Fibroblast of the aortic adventitia (primary cell): ENCODE measurements at places on chromosomes 13 and 19.
A peak's percentile ranks its signal among the peaks of the same experiment; 100 is the strongest.

DNA sequence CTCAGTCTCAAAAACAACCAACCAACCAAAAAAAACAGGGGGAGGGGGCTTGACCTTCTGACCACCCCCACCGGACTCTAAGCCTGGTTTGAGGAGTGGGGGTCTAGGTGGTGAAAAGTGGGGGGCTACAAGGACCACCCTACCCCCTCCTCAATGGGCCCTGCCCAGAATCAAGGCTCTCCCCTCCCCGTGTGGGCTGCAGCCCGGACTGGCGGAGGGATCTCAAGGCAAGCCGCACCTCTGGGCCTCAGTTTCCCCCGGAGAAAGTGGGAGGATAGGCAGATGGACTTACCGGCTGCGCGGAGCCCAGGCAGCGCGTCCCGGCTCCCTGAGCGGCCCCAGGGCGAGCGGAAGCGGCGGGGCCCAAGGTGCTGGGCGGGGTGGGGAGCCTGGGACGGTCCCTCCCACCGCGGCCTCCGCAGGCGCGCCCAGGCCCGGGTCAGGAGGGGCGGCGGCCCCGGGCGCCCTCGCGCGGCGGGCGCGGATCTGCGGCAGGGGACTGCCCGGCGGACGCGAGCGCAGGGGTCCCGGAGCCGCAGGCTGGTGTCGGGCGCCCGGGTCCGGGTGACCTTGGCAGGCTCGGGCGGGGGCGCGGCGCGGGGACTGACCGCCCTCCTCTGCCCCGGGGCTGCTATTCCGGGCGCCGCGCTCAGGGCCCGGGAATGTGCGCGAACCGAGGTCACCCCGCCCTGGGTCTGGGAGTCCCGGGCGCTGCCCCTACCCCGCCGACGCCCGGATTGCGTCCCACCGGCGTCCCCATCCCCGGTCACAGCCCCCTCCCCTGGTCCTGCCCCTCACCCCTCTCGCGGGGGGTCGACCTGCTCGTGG, at the start of gene ADAMTSL5:
ADAMTSL5 (minus strand) TSS at position 349 of the 828 bp plus-strand sequence. CDS start 2,076 bp downstream, outside the sequence.
- DNase-seq = peak; percentile 42

- DNase-seq = no peak
Observed at GRCh38 chr19:29308977-29309590, 96.1 kb upstream of the UQCRFS1 start.

DNA sequence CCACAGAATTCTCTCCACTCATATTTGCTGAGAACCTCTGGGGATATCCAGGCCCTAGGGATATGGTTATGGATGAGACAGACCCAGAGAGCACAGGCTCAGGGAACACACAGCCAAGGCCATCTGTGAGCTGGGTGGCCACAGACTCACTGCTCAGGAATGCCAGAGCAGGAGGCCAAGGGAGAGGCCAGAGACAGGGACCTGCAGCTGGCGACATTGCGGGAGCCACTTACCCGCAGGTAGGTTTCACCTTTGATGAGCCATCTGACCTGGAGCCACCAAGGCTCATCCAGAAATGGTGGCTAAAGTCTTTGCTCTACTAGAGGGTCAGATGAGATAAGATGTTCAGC, 29.4 kb downstream of the CCNE1 start:
- DNase-seq = no peak

DNA sequence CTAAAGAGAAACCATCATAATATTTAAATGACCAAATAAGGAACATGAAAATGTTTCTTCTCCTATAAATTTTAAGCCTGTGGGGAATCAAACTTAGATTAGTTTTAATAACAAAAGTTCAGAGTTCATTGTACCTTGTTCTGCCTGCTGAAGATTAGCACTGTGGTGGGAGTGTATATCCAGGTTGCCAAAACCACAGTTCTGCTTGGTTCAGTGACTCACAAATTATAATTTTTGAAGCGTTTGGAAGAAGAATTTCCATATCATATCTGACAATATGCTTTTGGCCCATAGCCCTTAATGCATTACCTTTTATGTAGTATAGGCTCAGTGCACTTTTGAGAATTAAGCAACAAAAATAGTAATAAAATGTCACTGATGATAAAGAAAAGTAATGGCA, 545.2 kb downstream of the GPC6 start:
- peak; percentile 67 for DNase-seq

DNA sequence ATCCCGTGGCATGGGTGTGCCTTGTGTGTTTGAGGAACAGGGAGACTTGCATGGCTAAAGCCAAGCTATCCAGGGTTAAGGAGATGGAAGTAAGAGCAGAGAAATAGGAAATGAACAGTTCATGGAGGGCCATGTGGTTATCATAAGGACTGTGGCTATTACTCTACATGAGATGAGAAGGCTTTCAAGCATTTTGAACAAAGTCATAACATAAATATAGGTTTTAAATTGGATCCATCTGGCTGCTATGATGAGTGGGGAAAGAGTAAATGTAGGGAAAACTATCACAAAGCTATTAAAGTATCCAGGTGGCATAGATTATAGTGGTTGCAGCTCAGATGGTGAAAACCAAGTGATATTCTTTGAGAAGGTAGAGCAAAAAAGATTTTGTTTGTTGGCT, 184.1 kb downstream of the PCDH17 start:
- DNase-seq = no peak

DNA sequence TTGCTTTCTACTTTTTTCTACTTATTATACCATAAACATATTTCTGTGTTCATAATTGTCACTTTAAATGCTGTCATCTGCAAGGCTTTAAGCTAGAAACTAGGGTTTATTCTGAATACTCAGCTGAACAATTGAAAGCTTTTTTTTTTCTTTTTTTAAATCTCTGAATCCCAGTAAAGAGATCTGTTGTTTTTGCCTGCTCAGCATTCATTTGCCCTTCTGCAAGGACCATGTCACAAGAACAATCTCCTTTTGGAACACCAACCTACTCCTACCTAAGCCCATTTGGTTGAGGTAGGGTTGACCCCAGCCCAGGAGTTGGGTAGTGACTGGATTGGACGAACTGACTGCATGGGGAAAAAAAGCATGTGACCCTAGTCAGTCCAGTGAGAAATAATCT, 92.6 kb downstream of the MZT1 start:
- no peak for DNase-seq

GRCh38 chr19:2627319-2627829, 75.1 kb downstream of the GNG7 start:
- DNase-seq = peak; percentile 97

GRCh38 chr13:99577934-99578917, 77.0 kb downstream of the TM9SF2 start:
- DNase-seq = peak; percentile 31

- peak; percentile 64 for DNase-seq
Observed at GRCh38 chr13:40158218-40158617, 502.8 kb downstream of the COG6 start.

GRCh38 chr13:19927117-19927748, 31.3 kb upstream of the ZMYM2 start:
- DNase-seq = peak; percentile 48

GRCh38 chr13:93963266-93964145, 516.0 kb downstream of the DCT start:
- peak; percentile 45 for DNase-seq

- no peak for DNase-seq
Observed at GRCh38 chr13:64413529-64413928, 2816.6 kb downstream of the PCDH9 start.

- peak; percentile 66 for DNase-seq
Observed at GRCh38 chr19:2469102-2469914, 6.6 kb upstream of the GADD45B start.

- no peak for DNase-seq
Observed at GRCh38 chr13:39590466-39591036, 12.4 kb downstream of the LHFPL6 start.

- DNase-seq = no peak
Observed at GRCh38 chr13:32676242-32676641, 90.0 kb downstream of the PDS5B start.

GRCh38 chr13:65063753-65064152, 2166.4 kb downstream of the PCDH9 start:
- DNase-seq = peak; percentile 30

DNA sequence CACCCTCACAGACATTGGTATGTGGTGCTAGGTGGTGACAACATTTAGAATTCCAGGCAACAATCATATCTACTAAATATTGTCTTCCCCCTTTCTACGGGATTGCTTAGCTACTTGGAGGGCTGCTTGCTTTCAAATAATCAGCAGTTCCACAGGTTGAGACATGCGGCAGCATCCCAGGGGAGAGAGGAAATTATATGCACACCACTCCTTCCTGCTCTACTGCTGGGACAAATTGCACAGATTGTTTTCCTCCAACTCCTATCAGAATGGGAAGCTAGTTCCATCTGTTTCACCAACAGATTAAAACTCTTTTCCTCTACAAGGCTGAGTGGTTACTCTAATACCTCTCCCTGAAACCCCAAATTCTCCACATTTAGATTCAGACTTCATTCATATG, 275.4 kb downstream of the DNAJC15 start:
- DNase-seq = no peak

- no peak for DNase-seq
Observed at GRCh38 chr13:44695520-44695919, 119.4 kb upstream of the TSC22D1 start.

- no peak for DNase-seq
Observed at GRCh38 chr19:35509018-35509652, 4.3 kb downstream of the DMKN start.

- peak; percentile 2 for DNase-seq
Observed at GRCh38 chr13:62119739-62120700, 704.4 kb upstream of the PCDH20 start.

- DNase-seq = no peak
Observed at GRCh38 chr13:95707035-95707434, 30.1 kb downstream of the DNAJC3 start.

GRCh38 chr19:10876459-10877240, 5.3 kb downstream of the CARM1 start:
- DNase-seq = no peak

- no peak for DNase-seq
Observed at GRCh38 chr13:110653271-110653670, 37.9 kb downstream of the NAXD start.

DNA sequence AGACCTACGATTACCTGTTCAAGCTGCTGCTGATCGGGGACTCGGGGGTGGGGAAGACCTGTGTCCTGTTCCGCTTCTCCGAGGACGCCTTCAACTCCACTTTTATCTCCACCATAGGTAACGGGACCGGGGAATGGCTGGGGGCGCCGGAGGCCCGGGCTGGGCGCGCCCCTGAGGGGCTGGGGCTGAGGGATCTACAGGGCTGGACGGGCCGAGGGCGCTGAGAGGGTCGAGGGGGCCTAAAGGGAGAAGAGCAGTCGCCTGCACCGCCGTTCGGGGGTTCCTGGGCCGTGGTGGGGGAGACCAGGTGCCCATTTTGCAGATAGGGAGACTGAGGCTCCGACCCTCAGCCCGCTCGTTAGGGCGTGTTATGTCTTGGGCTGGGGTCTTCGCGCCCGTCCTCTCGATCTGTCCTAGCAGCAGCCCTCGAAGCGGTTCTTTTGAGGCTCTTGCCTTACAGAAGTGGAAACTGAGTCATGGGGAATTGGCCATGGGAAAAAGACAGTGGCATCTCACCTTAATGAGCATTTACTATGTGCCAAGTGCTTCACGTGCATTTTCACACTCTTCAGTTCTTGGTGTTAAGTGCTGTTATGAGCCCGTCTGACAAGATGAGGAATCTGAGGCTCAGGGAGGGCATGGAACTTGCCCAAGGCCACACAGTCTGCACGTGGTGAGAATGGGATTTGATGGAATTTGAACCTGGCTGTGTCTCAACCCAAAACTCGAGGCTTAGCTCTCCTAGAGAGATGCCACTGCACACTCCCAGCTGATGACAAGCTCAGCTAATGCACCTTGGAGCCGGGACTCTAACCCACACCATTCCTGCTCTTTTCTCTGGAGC, 442 bp downstream of the RAB8A start:
- DNase-seq = no peak

DNA sequence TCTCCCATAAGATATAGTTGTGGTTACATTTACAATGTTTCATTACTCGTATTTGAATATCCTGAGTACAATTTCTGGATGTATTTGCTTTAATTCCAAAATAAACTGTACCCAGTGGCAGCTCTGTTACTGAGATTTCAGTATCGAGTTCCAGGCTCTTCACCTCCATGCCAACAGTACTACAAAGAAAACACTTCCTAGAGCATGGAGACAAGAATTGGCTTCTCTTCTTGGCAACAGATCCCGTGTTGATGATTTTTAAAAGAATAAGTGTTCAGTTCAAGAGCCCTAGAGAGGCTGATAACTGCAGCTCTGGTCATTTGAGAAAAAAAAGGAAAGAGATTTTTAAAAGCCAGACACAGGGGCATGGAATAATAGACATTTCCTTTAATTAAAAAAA, 302.8 kb downstream of the EFNB2 start:
- no peak for DNase-seq

GRCh38 chr13:54232700-54233099, 1204.1 kb downstream of the OLFM4 start:
- no peak for DNase-seq

GRCh38 chr13:61029064-61029463, 386.6 kb downstream of the PCDH20 start:
- DNase-seq = no peak

DNA sequence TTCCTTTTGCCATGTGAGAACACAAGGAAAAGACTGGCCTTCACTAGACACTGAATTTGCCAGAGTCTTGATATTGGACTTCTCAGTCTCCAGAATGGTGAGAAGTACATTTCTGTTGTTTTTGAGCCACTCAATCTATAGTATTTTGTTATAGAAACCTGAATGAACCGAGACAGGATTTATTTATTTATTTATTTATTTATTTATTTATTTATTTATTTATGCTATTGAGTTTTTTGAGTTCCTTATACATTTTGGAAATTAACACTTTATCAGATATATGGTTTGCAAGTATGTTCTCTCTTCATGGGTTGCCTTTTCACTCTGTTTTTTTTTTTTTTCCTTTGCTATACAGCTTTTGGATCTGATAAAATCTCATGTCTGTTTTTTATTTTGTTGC, 319.0 kb upstream of the PCDH20 start:
- no peak for DNase-seq

- DNase-seq = no peak
Observed at GRCh38 chr13:31129419-31129818, 32.3 kb downstream of the HSPH1 start.

- DNase-seq = no peak
Observed at GRCh38 chr19:40216013-40216776, 2.0 kb downstream of the TTC9B start.

DNA sequence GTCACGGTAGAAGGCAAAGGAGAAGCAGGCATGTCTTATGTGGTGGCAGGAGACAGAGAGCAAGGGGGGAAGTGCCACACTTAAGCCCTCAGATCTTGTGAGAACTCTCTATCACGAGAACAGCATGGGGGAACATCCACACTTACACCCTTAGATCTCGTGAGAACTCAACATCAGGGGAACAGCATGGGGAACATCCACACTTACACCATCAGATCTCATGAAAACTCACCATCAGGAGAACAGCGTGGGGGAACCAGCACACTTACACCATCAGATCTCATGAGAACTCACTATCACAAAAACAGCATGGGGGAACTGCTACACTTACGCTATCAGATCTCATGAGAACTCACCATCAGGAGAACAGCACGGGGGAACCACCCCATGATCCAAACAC, 445.0 kb downstream of the MYO16 start:
- DNase-seq = no peak

DNA sequence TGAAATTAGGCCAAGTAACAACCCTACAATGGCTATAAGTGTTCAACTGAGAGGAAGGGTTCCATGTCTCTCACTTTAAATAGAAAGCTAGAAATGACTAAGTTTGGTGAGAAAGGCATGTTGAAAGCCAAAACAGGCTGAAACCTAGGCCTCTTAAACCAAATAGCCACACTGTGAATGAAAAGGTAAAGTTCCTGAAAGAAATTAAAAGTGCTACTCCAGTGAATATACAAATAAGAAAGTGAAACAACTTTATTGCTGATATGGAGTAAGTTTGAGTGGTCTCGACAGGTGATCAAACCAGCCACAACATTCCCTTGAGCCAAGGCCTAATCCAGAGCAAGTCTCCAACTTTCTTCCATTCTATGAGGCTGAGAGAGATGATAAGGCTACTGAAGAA, 209.6 kb downstream of the KLF12 start:
- DNase-seq = no peak
